Fibroblast of upper back skin (primary cell): ENCODE measurements at places on chromosomes 3 and 15.

DNA sequence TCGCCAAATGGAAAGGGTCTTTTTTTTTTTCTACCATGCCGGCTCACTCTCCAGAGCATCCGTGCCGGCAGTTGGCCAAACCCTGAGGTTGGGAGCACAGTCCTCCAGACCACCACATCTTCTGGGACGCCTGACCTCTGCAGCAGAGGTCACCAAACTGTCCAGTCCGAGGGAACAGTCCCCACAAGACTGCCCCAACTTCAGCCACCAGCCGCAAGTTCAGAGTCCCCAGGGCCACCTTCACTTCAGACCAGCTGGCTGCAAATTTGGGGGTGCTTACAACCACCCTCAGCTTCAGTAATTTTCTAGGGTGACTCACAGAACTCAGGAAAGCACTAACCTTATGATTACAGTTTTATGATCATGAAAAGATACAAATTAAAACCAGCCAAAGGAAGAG, 28.9 kb downstream of the PLA2G4D start:
- no peak for DNase-seq

DNA sequence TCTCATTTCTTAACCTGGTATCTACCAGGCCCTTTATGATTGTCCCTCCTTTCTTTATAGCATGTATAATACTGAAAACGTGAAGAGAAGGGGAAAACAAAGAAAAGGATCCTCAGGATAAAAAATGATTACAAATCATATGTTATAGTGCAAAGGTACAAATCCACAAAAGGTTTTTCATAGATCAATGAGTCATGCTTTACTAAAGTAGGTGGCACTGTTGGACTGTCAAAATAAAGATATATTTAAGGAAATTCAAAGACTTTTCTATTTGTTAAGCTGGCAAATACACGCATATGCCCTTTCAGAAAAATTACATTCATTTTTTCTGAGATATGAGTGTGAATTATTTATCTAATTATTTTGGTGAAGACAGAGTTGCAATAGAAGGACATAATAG, 151.6 kb downstream of the CADM2 start:
- DNase-seq, result no peak

DNA sequence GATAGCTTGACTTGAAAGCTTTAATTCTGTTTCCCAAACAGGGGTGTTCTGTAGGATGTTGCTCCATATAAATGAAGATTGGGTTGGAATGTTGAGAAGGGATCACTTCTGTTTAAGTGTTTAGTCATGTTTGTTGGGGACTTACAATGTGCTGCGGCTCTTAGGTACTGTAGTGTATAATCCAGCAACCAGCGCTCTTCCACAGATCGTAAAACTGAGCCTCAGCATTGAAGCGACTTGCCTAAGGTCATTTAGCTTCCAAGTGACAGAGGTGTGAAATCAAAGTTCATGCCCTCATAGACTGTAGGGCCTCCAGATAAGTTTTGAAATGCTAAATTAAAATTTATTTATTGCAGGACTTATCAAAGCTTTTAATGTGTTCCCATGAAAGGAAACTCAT, 1.8 kb downstream of the MKRN2 start:
- no peak for DNase-seq

GRCh38 chr3:131995891-131996290, 38.9 kb downstream of the CPNE4 start:
- peak; percentile 48 for DNase-seq

DNA sequence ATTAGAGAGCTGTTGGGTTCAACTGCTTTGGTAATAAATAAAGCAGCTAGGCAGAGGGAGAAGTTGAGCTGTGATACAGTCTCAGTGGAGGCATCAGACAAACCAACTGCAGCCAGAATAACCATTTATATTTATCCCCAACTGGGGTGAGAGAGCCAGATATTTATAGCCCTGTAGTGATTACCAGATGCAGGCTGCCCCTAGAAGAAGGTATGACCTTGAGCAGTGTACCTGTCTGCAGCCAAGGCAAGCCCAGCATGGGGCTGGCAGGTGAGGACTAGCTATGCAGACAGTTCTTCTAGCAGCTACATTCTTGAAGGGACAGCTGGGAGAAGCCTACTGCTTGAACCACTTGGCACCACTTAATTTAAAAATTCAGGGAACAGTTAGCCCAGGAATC, 144.4 kb upstream of the EPHA3 start:
- no peak for DNase-seq
